ENCODE measurements at places on chromosomes 5 and 9. TPM values are rescaled to one million over a fixed set of nuclear protein-coding genes. Genes with fewer than 3 reads are reported as not detected.

- H3K4me3 ChIP-seq = no peak overlapping the region
- peaks cover 14% of the 10 kb centered on the region for H3K27me3 ChIP-seq
- DNase-seq = no peak
- no peaks in the 10 kb centered on the region for H3K36me3 ChIP-seq
Measured at GRCh38 chr9:73046769-73047168, 93.9 kb upstream of the ALDH1A1 start.

GRCh38 chr5:35058374-35058788, 10.6 kb upstream of the AGXT2 start:
- no peak overlapping the region for H3K27ac ChIP-seq
- no peak for DNase-seq
- no peak overlapping the region for H3K4me3 ChIP-seq
- H3K36me3 ChIP-seq = no peaks in the 10 kb centered on the region

DNA sequence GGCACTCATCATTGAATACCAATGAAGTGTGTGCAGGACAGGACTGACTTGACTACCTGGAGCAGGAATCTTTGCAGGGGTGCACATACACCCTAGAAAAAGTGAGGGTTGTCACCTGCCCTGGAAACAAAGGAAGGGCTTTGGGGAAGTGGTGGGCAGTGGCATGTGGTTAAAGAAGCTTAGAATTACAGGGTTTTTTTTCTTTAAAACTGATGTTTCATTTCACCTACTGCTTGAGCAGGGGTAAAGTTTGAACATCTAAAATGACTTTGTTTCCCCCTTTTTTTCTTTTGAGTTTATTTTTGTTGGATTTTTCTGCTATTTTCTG, 2.0 kb upstream of the KDM3B start:
- no peak overlapping the region for H3K27ac ChIP-seq
- peaks cover 34% of the 10 kb centered on the region for H3K4me1 ChIP-seq
- peaks cover 52% of the 10 kb centered on the region for H3K36me3 ChIP-seq
- no peaks in the 10 kb centered on the region for H3K27me3 ChIP-seq

DNA sequence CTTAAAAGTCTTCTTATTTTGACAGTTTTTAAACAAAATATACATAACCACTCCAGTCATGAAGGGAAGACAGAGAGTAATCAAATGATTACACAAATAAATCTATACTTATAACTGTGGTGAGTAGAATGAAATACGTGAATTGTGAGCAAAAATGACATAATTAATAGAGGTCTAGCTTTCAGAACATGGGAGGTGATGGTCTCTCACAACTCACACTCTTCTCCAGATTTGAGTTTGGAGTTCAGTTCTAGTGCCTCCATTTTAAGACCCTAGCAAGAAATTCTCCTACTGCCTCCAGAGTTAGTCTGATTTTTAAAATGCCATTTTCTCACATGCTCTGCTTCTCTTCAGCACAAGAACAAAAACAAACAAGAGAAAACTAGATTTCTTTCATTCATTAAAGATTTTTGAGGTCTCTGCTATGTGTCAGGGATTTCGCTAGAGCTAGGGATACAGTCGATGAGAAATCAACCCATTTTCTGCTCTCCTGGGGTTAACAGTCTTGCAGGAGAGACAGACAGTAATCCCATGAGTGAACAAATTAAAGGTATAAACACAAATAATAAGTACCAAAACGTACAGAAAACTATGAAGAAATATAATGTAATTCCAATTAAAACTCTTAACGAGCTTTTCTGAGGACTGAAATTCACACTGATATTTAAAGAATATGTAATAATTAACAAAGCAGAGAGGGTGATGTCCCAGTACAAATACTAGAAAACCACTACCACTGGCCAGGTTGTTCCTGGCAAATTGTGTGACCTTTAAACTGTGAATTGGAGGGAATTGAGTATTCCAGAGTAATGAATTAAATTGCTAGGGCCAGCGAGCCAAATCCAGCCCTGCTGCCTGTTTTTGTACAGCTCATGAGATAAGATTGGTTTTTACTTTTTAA, 27.1 kb upstream of the HTR4 start:
- H3K27ac ChIP-seq = no peak overlapping the region
- no peak overlapping the region for H3K4me3 ChIP-seq
- H3K4me1 ChIP-seq = peaks cover 4% of the 10 kb centered on the region

GRCh38 chr9:94212531-94212930, 46.6 kb upstream of the ZNF169 start:
- DNase-seq = no peak
- H3K36me3 ChIP-seq = no peaks in the 10 kb centered on the region
- peaks cover 2% of the 10 kb centered on the region for H3K27me3 ChIP-seq

DNA sequence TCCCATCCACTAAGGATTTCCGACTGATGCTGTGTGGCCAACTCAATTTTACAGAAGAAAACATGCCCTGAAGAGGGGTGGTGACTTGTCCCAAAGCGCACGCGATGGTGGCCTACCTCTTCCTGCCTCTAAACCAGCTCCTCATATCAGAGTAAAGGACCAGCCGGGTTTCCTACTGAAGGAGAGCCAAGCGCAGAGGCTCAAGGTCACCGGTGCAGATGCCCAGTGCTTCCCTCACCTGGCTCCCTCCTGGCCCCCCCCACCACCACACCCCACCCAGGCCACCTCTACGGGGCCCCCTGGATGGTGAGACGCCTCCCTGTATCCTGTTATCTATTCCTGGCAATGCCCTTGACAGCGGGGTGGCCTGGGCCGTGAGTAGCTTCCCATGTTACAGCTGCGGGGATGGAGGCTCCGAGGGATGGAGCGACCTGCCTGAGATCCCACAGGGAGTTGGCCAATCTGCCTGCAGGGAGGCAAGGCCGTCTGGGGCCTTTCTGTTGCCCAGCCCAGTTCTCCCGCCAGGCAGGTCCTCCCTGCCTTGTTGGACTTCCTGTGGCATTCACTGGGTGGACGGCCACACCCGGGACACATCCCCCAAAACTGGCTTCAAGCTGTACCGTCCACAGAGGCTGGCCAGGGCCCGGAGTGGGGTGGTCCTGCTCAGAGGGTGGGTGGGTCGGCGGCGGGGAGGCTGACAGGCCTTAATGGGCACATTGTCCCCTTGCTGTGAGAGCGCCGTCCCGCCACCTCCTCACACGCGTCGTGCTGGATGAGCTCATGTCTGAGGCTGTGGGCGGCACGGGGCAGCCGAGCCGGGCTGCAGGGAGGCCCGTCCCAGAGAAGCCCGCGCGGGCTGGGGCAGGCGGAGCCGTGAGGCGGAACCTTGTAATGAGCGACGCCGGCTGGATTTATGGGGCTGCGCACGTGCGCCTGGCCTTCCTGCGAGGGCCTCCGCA, 72.5 kb downstream of the MACROH2A1 start:
- peaks cover 14% of the 10 kb centered on the region for H3K4me1 ChIP-seq
- DNase-seq = no peak
- H3K36me3 ChIP-seq = peaks cover 6% of the 10 kb centered on the region
- H3K27ac ChIP-seq = no peak overlapping the region
- no peaks in the 10 kb centered on the region for H3K27me3 ChIP-seq

DNA sequence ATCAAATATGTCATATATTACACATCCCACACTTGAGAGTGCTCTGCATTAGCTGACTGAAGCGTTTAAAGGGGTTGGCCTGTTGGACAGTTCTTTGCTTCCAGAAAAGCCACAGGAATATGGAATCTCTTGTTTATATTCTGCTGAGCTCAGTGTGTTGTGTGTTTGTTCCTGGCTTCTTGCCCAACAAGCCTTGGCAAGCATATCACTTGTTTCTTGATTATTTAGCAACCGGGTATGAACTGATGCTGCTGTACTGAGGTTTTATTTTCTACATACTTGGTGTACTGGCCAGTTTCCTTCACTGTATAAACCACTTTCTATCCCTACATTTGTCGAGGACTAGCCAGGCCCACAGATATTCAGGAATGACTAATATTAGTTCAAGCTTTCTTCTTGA, 378.9 kb downstream of the KCTD16 start:
- no peaks in the 10 kb centered on the region for H3K4me1 ChIP-seq
- no peaks in the 10 kb centered on the region for H3K27me3 ChIP-seq
- no peak for DNase-seq
- no peaks in the 10 kb centered on the region for H3K36me3 ChIP-seq
- H3K4me3 ChIP-seq = no peak overlapping the region

GRCh38 chr5:67182301-67182790, 14.3 kb downstream of the CD180 start:
- H3K36me3 ChIP-seq = peaks cover 31% of the 10 kb centered on the region
- H3K4me3 ChIP-seq = peak overlapping the region; percentile 34
- DNase-seq = no peak
- peak overlapping the region; percentile 77 for H3K27ac ChIP-seq
- H3K27me3 ChIP-seq = no peaks in the 10 kb centered on the region
- H3K4me1 ChIP-seq = peaks cover 53% of the 10 kb centered on the region

GRCh38 chr9:37025071-37025822, 8.8 kb downstream of the PAX5 start:
- H3K4me1 ChIP-seq = peaks cover 34% of the 10 kb centered on the region
- peaks cover 3% of the 10 kb centered on the region for H3K36me3 ChIP-seq
- no peak for DNase-seq

GRCh38 chr9:98449871-98450270, 194.4 kb upstream of the TBC1D2 start:
- no peaks in the 10 kb centered on the region for H3K4me1 ChIP-seq
- DNase-seq = no peak
- H3K27me3 ChIP-seq = peaks cover 13% of the 10 kb centered on the region

- no peak overlapping the region for H3K4me3 ChIP-seq
- H3K36me3 ChIP-seq = no peaks in the 10 kb centered on the region
- H3K27ac ChIP-seq = no peak overlapping the region
- H3K27me3 ChIP-seq = no peaks in the 10 kb centered on the region
- no peak for DNase-seq
Measured at GRCh38 chr9:32067261-32067660, 317.2 kb upstream of the ACO1 start.

DNA sequence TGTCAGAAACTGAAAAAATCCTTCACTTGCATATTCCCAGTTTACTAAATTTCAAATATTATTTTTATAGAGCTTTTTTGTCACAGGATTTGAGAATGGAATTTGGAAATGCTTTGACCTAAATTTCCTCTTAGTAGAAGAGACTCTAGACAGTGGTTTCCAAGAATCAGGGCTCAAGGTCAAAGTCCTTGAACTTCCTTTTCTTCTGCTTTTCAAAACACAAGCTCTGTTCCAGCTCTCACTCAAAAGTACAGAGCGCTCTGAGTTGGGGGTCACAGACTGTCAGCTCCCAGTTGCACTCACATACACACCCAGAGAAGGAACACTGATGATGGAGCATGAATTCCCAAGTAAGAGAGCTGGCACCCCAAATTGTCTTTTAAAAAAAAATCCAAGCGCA, 394.2 kb downstream of the MLLT3 start:
- H3K4me1 ChIP-seq = peaks cover 40% of the 10 kb centered on the region
- no peak overlapping the region for H3K4me3 ChIP-seq
- H3K27ac ChIP-seq = no peak overlapping the region
- peaks cover 22% of the 10 kb centered on the region for H3K36me3 ChIP-seq
- no peaks in the 10 kb centered on the region for H3K27me3 ChIP-seq

- peaks cover 46% of the 10 kb centered on the region for H3K4me1 ChIP-seq
- DNase-seq = no peak
- no peaks in the 10 kb centered on the region for H3K27me3 ChIP-seq
- H3K4me3 ChIP-seq = no peak overlapping the region
- H3K27ac ChIP-seq = peak overlapping the region; percentile 2
Measured at GRCh38 chr9:97900738-97901565, 21.3 kb downstream of the TRMO start.

DNA sequence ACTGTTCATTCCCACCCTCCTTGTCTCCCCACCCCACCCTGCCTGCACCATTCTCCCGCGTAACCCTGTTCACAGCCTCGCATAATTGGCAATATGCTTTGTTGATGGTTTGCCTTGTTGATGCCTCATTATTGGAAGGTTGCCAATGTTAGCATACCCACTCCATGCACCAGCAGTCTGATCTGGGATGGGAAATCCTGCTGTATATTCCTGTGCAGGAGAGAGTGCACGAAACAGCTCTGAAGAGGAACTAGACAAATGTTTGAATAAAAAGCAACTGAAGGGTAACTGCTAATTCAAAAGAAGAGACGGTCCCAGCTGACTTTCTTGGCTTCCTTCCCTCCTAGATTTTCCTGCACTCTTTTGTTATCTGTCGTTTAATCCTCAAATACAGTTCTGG, 271.7 kb upstream of the TLE4 start:
- no peaks in the 10 kb centered on the region for H3K36me3 ChIP-seq
- no peak for DNase-seq
- H3K27ac ChIP-seq = no peak overlapping the region
- H3K27me3 ChIP-seq = no peaks in the 10 kb centered on the region

DNA sequence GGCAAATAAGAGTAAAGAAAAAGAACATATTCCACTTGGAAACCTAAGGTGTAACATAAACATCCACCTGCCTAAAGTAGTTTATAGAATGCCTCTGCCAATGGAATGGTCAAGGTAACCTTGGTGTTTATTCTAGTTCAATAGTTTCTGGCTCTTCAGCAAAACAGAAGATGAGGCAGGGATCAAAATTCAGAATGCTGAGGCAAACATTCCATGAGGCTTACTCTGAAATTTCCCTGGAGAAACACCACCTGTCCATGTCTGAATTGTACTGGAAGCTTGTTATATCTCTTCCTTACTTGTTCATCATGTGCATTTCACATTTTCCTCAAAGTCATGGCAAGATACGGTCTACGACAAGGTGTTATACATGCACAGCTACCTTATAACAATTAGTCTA, 1862.4 kb upstream of the ACO1 start:
- no peaks in the 10 kb centered on the region for H3K36me3 ChIP-seq
- no peaks in the 10 kb centered on the region for H3K27me3 ChIP-seq
- no peak for DNase-seq
- no peaks in the 10 kb centered on the region for H3K4me1 ChIP-seq

GRCh38 chr9:136426787-136427186, 12.9 kb downstream of the INPP5E start:
- no peak overlapping the region for H3K4me3 ChIP-seq
- no peak overlapping the region for H3K27ac ChIP-seq
- DNase-seq = no peak
- H3K27me3 ChIP-seq = no peaks in the 10 kb centered on the region
- peaks cover 20% of the 10 kb centered on the region for H3K36me3 ChIP-seq
- no peaks in the 10 kb centered on the region for H3K4me1 ChIP-seq

GRCh38 chr5:416636-416960, 26.4 kb upstream of the EXOC3 start:
- no peak overlapping the region for H3K4me3 ChIP-seq
- DNase-seq = no peak
- peaks cover 12% of the 10 kb centered on the region for H3K36me3 ChIP-seq

The C6 gene
- total RNA-seq = not detected

The SEMA4D gene
- 339 TPM for total RNA-seq

The PDE6A gene
- not detected for total RNA-seq

The PDLIM4 gene
- total RNA-seq = not detected

The LRRC19 gene
- total RNA-seq = not detected

The NEUROG1 gene
- not detected for total RNA-seq

Measured in activated CD4-positive, alpha-beta memory T cell treated with anti-CD3 and anti-CD28 coated beads, Interleukin-2, amount 10 ng/mL, durations not matched to agents 7 days and 5 days (primary cell).